ENCODE measurements at places on chromosomes 7 and 10.

- DNase-seq, result no peak
Observed at GRCh38 chr7:152959610-152960009, 200.1 kb downstream of the ACTR3B start.

DNA sequence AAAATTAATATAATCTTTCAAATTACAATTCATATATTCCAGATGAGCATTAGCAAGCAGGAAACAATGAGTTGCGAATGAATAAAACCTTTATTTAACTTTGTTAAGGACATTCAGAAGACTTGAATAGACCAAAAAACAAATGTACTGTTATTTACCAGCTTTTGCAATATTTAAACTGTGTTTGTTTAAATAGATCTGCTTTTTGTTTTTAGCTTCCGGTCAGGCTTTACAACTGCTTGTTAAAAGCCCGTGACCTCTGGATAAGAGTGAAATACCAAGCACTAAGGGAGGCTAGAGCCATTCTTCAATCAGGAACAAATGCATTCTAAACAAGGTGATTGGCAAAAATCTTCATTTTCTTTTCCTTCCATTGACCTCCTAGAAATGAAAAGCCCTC, 184.9 kb upstream of the GNAI1 start:
- no peak for DNase-seq

GRCh38 chr10:113216102-113216501, 266.1 kb downstream of the TCF7L2 start:
- no peak for DNase-seq

GRCh38 chr7:3309140-3309539, 8.1 kb downstream of the SDK1 start:
- no peak for DNase-seq

DNA sequence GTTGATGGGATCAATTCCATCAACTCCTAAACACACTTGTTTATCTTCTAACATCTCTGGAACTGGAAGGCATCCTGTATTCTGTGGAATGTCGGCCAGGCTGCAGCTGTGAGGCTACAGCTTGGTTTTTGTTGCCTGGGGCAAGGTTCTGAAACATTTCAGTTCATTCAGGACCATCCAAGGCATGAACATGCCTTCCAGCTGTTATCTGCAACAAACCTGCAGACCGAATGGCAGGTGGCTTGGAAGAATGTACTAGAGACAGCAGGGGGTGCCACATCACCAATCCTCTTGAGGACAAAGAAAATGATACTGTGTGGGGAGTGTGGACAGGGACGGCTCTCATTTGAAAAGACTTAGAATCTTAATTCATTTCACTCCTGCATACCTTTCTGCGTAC, 12.4 kb downstream of the PAPOLB start:
- peak; percentile 36 for DNase-seq

GRCh38 chr7:108128514-108128913, 1.6 kb downstream of the LAMB4 start:
- no peak for DNase-seq

GRCh38 chr7:1028044-1028770, 16.1 kb upstream of the GPR146 start:
- DNase-seq, result peak; percentile 88

- no peak for DNase-seq
Observed at GRCh38 chr7:1404898-1405548, 54.2 kb downstream of the MICALL2 start.

- no peak for DNase-seq
Observed at GRCh38 chr10:31074722-31075086, 43.0 kb upstream of the ZNF438 start.

- no peak for DNase-seq
Observed at GRCh38 chr10:78777867-78778266, 290.9 kb upstream of the ZMIZ1 start.

- DNase-seq, result no peak
Observed at GRCh38 chr7:101557421-101557820, 71.7 kb downstream of the MYL10 start.

DNA sequence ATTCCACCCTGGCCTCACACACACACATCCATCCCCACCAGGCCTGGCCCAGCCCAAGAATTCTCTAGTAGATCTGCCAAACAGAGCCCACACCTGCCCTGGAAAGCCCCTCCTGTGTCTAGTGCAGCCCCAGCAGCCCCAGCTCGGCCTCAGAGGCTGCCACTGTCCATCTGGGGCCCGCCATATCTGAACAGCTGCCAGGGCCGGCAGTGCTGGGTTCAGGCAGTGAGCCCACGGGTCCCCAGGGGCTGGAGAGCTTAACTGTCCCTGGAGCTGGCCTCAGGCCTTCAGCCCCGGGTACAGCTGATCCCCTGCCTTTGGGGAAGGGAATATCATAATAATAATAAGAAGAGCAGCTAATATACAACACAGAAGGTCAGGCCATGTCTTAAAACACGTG, 574 bp downstream of the MYL10 start:
- no peak for DNase-seq

DNA sequence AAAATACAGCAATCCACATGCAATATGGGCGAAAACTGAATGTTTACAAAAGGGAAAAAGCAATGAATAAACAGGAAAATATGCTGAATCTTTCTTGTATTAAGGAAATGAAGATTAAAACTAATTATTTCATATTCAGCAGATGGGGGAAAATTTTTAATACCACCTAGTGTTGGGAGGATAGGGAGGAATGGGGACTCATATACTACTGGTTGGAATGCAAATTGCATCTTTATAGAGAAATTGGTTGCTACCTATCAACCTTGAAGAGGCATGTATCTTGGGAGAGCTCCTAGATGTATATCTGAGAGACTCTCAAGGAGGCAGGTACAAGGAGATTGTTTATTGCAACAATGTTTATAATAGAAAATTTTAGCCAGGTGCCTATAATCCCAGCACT, 101.4 kb downstream of the CREM start:
- DNase-seq, result no peak

GRCh38 chr7:22111661-22112060, 166.0 kb upstream of the CDCA7L start:
- peak; percentile 20 for DNase-seq

DNA sequence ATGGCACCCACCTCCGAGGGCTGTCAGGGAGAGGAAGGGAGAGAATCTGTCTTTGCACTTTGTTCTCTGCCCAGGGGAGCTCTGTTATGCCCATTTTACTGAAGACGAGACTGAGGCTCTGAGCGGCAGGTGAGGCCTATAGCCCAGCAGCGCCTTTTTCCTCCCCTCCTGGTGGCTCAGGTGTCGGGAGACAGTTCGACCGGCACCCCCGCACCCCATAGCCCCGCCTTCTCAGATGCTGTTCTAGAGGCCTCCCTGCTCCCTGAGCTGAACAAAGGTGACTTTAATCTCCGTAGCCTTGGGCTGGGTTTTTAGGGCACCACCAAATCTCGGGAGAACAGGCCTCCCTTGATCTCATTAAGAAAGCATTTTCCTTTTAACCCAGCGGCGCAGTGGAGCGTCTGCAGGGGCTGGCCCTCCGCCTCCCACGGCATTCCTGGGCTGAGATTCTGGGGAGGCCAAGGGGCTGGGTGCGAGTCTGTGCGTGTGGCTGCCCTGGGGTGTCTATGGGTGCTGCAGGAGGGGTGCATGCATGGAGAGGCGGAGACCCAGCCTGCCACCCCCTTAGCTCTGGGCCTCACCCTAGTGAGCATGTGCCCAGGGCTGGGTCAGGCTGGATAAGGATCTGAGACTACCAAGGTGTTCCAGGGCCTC, 3.3 kb downstream of the LFNG start:
- no peak for DNase-seq
